ENCODE measurements at places on chromosomes 16 and 17.

DNA sequence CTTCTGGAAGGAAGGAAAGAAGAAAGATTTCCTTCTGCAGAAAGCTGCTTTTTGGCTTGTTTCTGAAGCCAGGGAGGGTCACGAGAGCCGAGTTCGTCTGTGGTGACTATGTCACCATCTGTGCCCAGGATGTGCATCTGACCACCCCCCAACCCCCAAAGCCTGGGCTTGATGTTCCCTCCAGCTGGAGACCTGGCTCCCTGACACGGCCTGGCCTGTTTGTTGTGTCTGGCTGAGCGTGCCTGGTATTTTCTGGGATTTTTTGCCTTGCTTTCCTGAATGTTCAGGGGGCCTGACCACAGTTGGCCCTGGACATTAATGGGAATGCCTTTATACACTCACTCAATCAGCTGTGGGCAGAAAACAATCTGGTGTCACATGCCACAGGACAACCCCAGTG is 38.9 kb downstream of the LGALS9 start:
- DNase-seq: no peak

DNA sequence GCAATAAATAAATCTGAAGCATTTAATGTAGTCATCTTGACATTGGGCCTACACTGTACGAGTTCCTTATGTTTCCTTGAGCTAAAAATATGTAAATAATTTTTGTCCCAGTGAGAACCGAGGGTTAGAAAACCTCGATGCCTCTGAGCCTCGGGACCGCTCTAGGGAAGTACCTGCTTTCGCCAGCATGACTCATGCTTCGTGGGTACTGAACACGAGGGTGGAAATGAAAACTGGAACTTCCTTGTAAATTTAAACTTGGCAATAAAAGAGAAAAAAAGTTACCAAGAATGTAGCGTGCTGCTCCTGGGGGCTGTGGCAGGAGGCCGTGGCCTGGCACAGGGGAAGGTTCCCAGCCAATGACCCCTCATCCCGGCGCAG is 74.1 kb downstream of the SOCS1 start:
- DNase-seq: no peak

GRCh38 chr16:85098565-85098964 is 13.7 kb downstream of the CIBAR2 start:
- no peak for DNase-seq

- DNase-seq: peak; percentile 82
Measured at GRCh38 chr16:90046971-90047713, 27.9 kb upstream of the DBNDD1 start.

DNA sequence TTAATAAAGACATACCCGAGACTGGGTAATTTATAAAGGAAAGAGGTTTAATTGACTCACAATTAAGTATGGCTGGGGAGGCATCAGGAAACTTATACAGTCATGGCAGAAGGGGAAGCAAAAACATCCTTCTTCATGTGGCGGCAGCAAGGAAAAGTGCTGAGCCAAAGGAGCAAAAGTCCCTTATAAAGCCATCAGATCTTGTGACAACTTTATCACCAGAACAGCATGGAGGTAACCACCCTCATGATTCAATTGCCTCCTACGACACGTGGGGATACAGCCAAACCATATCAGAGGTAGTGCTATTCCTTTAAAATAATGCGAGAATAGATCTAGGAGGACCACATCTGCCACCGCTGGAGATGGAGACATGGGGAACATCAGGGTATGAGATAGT is 9.0 kb downstream of the C16orf54 start:
- DNase-seq: no peak

GRCh38 chr17:58020401-58020800 is 13.4 kb upstream of the SRSF1 start:
- DNase-seq: no peak

DNA sequence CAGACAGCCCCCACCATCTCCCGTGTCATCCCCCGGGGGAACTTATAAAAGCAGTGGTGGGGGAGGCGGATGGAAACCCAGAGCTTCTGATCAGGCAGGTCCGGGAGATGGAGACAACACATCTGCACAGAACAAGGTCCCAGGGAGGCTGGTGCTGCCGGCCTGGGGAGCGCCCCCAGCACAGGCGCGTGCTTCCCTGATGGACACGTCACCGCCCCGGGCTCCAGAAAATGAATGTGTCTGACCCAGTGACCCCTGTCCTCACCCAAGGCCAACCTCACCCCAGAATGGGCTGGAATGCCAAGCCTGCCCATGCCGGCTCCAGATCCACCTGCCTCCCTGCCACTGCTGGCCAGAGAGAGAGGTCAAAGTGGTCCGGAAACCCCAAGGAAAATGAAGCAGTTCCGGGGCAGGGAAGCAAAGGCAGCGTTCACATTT is 12.5 kb downstream of the SLC7A5 start:
- DNase-seq: no peak

DNA sequence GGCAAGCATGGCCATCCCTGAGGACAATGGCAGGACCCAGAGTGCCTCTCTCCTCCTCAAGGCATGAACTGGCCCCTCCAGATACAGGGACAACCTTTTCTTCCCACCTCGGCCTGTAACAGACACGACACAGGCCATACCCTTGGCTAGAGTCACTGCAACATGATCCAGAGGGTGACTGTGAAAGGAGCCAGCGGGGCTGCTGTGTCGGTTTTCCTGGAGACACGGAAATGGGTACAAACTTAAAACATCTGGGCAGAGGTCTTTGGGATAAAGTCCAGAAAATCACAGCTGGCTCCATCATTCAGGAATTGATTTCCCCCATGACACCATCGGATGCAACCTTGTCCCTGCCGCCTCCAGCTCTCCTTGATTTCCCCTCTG is 5.3 kb downstream of the CEP295NL start:
- no peak for DNase-seq

- DNase-seq: no peak
Measured at GRCh38 chr16:75552951-75553350, 3.1 kb downstream of the TMEM231 start.

GRCh38 chr17:7856011-7856810 is 1.1 kb downstream of the NAA38 start:
- DNase-seq: no peak

GRCh38 chr16:89261691-89262563 is 44.4 kb downstream of the ZNF778 start:
- no peak for DNase-seq

DNA sequence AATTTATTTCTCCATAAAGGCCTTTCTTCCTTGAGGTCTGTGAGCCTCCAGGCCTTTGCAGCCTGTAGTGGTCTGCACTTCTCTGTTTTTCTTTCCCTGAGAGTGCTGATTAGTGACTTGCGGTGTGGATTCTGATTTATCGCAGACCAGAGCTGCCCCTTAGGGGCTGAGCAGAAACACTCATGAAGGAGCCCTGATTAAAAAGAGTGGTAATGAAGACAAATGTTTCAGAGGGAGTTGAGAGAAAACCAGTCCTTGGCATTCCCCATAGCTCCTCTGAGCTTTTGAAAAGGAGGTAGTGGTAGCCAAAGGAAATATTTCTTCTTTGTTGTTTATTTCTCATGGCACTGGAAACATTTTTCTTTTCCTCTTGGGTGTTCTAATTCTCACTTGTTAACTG is 268.1 kb upstream of the TBX2 start:
- DNase-seq: no peak

- peak; percentile 86 for DNase-seq
Measured at GRCh38 chr17:29567554-29568330, 759 bp upstream of the TP53I13 start.

- DNase-seq: peak; percentile 21
Measured at GRCh38 chr16:27315333-27316037, 1.7 kb downstream of the IL4R start.

DNA sequence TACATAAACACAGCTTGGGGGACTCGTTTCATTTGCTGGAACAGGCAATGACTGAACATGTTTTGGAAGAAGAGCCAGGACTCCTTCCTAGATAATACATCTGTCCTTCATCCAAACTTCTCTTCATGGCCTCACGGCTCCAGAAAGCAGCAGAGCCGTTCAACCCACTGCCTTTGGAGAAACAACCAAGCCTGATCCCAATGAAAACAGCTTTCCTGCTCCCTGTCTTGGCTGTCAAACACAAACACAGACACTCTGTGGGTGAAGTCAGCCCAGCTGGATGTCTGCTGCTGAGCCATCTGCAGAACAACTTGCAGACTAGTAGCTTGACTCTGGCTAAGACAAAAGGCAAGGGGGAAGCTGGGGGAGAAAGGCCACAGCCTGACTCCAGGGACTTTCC is 345.1 kb upstream of the PSMD7 start:
- DNase-seq: no peak

DNA sequence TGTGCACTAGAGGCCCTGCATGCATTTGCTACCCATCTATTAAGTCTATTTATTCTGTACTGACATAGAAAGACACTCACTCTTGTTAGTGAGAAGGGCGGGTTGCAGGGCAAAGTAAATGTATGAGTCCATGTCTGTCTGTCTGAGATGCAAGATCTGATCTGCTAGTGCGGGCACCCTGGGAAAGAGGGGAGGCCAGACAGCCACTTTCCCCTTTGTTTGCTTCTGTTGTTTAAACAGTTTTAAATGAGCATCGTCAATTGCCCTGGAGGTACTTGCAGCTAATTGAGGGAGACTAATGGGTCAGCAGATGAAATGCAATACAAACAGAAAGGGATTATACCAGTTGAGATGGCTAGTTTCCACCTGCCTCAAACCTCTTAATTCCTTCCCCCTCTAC is 24.9 kb downstream of the SCNN1G start:
- no peak for DNase-seq

DNA sequence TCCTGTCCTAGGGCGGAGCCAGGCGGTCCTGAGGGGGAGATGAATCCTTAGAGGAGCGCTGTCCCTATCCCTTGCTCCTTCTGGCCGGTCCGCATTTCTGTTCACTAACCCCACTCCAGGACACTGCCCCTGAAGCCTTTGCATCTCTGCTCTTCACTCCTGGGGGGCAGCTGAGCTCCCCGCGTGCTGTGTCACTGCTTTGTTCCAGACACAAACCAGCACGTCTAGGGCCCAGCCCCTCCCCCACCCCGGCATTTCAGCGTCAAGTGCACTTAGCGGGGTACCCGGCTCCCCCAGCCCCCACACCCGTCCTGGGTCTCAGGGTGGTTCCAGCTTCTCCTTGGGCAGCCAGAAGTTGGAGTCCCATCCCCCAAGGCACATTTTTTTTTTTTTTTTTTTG is 8.9 kb downstream of the CORO6 start:
- DNase-seq: no peak

DNA sequence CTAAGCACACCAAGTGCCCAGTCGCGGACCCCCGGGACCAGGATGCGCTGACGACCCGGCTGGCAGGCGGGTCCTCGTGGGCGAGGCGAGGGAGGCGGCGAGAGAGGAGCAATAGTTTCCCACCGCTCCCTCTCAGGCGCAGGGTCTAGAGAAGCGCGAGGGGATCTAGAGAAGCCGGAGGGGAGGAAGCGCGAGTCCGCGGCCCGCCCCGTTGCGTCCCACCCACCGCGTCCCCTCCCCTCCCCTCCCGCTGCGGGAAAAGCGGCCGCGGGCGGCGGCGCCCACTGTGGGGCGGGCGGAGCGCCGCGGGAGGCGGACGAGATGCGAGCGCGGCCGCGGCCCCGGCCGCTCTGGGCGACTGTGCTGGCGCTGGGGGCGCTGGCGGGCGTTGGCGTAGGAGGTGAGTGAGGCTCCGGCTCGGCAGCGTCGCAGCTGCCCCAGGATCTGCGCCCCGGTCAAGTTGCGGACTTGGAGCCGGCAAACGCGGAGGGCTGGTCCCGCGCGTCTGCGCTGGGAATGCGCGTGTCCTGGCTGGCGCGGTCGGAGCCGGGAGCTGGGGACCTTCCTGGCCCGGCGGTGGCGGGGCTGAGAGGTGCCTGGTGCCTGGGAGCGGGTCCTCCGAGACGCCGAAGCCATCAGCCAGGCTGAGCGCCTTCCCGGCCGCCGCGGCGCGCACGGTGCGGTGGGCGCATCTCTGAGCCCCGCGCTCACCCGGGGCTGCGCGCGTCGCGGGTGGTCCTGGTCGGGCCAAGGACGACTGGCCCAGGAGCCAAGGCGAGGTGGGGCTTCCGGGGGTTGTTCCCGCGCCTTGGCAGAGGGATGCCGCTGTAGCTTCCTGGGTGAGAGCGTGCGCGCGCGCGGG is at the start of gene ITGB3:
Gene ITGB3 (plus strand): TSS at position 287 of the 862 bp plus-strand sequence. CDS start 35 bp downstream, at position 322.
- DNase-seq: peak; percentile 88

DNA sequence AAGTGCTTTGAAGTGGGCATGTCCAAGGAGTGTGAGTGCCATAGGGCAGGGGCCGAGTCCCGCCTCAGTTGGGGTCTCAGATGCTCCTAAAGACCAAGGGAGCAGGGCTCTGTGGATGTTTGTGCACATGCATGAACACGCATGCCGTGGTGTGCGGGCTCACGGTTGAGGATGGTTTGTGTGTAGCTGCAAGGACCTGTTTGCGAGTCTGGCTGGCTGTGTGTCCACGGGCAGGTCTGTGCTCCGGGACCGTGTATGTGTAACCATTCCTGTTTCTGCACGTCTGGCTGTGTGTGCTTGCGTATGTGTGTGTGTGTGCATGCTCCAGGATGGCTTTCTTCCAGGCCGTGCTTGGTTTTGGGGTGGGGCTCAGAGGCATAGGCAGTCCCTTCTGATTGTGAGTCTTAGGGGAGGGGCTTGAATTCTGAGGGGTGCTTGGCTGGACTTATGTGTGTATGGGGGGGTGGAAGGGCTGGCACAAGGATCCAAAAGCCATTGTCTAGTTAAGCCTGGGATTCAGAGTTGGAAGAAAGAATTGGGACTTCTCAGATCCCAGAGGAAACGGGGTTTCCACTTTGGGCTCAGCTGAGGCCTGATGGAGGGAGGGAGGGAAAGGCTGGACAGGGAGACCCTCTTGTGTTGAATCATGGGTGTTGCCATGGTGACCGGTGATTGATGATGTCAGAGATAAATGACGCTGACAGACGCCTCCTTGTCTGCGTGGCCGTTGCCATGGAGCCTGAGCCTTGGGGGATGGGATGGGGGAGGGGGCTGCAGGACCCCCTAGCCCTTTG is 14.4 kb downstream of the GJD3 start:
- DNase-seq: no peak

DNA sequence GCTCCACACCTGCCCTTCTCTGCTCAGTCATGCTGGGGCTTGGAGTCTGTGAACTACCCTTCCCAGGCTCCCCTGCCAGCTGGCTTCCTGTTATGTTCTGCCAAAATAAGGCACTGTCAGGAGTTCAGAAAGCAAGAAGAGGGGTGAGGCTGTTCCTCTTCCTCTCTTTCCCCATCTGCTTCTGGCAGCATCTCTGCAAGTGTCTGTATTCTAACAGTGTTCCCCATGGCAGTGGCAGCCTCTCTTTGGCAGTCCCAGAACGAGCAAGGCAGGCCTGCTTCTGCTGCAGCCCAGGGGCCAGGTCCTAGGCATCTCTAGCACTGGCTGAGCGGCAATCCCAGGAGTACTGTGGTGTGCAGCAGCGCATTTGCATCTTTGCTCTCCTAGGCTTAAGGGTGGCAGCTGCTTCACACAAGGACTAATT is 219.1 kb downstream of the STX8 start:
- DNase-seq: no peak

GRCh38 chr16:53337294-53337693 is 97.0 kb upstream of the RBL2 start:
- DNase-seq: no peak

GRCh38 chr17:9898812-9899211 is 6.3 kb downstream of the RCVRN start:
- DNase-seq: no peak
